Stimulated activated CD4-positive, alpha-beta T cell treated with anti-CD3 and anti-CD28 coated beads, Interleukin-2, amount 100 ng/mL, for 24 hours (primary cell): ENCODE measurements at places on chromosomes 3 and 15.
A peak's percentile ranks its signal among the peaks of the same experiment; 100 is the strongest.

- no peak for DNase-seq
These were observed 420.9 kb downstream of the MAGI1 start for GRCh38 chr3:65617787-65618186.

DNA sequence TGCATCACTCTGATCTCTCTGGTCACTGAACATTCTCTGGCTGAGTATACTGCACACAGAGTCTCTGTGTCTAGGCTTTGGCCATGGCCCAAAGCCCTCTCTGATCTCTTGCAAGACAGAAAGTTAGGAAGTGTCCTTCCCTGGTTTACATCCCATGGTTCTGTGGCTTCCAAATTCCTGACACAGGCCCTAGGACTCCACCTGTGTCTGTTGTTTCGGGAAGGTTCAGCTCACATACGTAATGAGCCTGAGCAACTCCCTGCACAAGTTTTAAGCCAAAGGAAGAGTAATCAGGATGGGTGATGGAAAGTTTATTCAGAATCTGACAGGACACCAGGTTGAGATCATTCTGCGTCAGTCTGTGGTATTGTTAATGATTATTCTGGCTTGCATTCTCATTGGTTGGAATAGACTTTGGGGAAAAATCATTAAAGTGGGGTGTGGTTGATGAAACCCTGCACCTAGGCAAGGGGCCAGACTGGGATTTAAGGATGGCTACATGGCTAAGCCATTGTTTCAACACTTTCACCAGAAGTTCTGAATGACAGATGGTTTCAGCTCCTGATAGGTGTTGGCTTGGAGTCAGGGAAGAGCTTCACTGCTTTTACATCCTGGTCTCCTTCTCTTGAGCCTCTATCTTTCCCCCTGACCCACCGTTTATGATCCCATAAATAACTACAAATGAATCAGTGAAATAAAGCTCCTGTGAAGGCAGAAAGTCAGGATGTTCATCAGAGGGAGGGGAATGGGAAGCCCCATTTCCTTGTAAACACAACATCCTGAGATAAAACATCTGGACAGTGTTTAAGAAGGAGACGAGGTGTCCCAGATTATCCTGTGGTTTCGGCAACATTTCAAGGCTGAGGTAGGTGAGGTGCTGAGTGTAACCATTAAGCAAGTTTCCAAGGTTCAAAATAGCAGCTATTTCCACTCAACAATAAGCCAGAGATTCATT lies 14.1 kb downstream of the LCMT2 start:
- no peak for DNase-seq

GRCh38 chr3:36911990-36912804 lies 32.7 kb downstream of the TRANK1 start:
- no peak for DNase-seq

DNA sequence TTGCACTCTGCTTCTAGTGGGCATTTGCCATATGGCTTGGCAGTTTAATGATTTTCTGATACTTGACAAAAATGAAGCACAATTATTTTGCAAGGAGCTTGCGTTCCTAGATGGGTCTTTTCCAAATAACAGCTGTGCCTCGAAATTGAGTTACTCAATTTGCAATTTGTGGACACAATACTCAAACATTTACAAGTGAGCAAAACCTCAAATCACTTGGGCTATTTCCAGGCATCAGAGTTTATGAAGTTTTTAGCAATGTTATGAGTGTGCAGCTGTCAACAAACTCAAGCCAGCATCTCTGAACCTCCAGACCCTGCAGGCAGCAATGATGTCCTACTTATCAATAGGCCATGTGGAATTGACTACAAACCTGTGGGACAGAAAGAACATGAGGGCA lies 41.3 kb downstream of the NMNAT3 start:
- DNase-seq = no peak

DNA sequence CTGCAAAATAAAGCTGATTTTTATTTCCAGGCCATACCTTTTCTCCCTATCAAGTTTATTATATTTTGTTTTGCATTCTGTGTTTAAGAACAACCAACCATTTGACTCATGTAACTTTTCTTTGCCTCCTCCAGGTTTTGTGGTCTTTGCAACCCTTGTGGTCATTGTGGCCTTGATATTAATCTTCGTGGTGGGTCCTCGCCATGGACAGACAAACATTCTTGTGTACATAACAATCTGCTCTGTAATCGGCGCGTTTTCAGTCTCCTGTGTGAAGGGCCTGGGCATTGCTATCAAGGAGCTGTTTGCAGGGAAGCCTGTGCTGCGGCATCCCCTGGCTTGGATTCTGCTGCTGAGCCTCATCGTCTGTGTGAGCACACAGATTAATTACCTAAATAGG lies 27.6 kb downstream of the NIPA2 start:
- no peak for DNase-seq

DNA sequence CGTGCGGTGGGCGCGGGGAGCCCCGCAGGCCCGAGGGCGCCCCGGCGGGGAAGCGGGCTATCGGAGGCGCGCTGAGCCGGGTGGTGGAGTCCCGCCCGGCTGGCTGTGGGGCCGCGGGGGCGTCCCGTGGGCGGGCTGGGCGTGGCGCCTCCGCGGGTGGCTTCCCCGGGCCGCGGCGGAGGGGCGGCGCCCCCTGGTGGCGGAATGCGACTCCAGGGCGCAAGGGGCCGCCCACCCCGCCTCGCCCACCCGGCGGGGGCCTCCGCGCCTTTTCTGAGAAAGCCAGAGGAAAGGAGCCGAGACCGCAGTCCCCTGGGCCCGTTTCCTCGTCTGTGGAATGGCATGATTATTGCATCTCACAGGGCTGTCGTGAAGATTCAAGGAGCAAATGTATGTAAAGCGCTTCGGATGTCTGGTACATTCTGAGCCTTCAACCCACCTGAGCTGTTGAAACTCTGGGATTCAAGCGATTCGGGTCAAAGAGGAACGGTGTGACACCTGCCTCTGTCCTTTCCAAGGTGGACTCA lies 31.9 kb upstream of the RAB6B start:
- DNase-seq = peak; percentile 78

- no peak for DNase-seq
These were observed 28.0 kb upstream of the GLCE start for GRCh38 chr15:69132430-69132829.

DNA sequence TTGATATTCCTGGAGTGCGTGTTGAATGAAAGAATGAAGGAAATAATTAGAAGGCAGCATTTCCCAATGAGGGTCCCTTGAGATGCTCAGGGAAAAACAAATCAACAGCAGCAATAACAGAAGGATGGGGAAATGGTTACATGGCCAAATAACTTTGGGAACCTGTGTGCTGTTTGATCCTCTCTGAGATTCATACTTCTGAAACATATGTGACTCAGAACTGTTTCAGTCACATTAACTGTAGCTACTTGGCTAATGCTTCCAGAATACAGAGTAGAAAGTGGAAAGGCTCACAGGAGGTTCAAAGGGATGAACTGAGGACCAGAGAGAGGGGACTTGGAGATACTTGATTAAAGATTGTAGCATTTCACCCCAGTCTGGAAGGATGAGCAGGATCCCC lies 258.2 kb downstream of the SLCO3A1 start:
- DNase-seq = no peak

DNA sequence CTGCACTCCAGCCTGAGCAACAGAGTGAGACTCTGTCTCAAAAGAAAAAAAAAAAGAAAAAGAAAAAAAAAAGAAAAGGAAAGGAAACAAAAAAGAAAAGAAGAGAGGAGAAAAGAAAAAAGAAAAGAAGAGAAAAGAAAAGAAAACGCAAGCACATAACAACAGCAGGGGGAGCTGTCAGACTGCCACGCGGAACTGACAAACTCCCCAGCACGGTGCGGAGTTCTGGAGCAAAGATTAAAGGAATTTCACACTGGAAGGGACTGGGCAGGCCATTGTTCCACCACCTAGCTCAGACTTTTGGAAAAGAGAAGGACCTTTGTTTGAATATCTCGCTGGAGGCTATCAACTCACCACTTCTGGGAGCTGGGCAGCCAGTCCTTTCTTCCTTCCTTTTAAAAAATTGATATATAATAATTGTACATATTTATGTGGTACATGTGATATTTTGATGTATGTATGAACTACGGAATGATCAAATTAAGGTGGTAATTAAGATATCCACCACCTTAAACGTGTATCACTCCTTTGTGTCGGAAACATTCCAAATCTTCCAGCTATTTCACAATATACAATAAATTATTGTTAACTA lies 40.5 kb downstream of the DPPA2 start:
- DNase-seq = no peak

- DNase-seq = no peak
These were observed 646.0 kb downstream of the TUSC7 start for GRCh38 chr3:117355566-117355965.

GRCh38 chr3:147661916-147662315 lies 252.8 kb downstream of the ZIC1 start:
- DNase-seq = no peak

DNA sequence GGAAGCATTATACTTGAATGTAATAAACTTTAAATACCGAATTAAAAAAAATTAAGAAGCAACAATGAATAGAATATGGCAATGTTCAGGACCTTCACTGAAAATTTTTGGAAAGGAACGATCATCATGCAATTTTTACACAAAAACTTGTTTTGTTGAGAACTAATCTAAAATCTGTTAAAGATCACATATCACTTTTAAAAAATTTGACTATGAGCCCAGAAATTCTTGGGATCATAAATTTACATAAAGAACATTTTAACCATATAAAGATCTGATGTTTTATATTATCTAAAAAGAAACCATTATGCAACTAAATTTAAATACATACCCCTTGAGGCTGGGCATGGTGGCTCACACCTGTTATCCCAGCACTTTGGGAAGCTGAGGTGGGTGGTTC lies 76.2 kb upstream of the MELTF start:
- DNase-seq = no peak

- no peak for DNase-seq
These were observed 30.7 kb upstream of the ST3GAL6 start for GRCh38 chr3:98732286-98733052.

- peak; percentile 58 for DNase-seq
These were observed 520 bp downstream of the SLC26A6 start for GRCh38 chr3:48634661-48635221.

- peak; percentile 19 for DNase-seq
These were observed at the start of gene MYO1E for GRCh38 chr15:59372352-59373211. Gene MYO1E, minus strand, starts transcription at chr15:59372871. Its CDS starts 371 bp downstream, at chr15:59372500.

- DNase-seq = no peak
These were observed 342.4 kb upstream of the KCNMB2 start for GRCh38 chr3:178193846-178194245.

- no peak for DNase-seq
These were observed 47.7 kb upstream of the GRIP2 start for GRCh38 chr3:14587740-14588360.

GRCh38 chr3:34844323-34844620 lies 795.1 kb upstream of the ARPP21 start:
- no peak for DNase-seq

- DNase-seq = no peak
These were observed 55.4 kb downstream of the ASTE1 start for GRCh38 chr3:130971208-130971607.

- no peak for DNase-seq
These were observed 100.2 kb downstream of the FMN1 start for GRCh38 chr15:33094336-33094735.

DNA sequence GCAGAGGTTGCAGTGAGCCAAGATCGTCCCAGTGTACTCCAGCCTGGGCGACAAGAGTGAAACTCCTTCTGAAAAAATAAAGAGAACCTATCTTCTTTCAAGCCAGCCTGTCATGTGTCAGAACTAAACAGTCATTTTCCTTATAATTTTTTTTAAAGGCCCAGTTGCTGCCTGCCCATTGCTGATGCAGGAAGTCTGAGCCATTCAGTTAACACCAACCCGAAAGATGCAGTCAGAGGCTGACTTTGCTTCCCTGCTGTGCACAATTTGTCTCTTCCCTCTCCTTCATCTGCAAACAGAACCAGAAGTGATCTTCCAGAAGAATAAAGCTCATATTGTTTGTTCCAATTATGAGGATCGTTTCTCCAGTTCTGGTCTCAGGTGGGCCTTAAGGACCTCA lies 220.6 kb downstream of the SLCO3A1 start:
- no peak for DNase-seq

GRCh38 chr15:90916461-90916860 lies 13.4 kb downstream of the MAN2A2 start:
- no peak for DNase-seq

- no peak for DNase-seq
These were observed 57.6 kb upstream of the MRPS22 start for GRCh38 chr3:139286241-139286640.

DNA sequence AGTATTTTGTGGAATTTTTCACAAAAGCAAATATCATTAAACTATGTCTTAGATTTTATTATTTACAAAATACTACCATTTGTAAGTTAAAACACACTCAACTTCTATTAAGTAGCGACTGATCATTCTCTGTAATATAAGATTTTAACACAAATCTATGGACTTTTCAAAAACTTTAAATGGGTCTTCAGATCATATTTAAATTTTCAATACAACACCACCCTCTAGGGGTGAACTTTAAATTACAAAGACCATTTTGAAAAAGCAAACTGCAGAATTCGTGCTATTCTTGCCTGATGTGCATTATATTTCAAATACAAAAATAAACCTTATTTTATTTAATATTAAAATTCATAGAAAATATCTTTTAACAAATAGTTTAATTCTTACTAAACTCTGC lies 8.2 kb upstream of the VGLL4 start:
- no peak for DNase-seq

DNA sequence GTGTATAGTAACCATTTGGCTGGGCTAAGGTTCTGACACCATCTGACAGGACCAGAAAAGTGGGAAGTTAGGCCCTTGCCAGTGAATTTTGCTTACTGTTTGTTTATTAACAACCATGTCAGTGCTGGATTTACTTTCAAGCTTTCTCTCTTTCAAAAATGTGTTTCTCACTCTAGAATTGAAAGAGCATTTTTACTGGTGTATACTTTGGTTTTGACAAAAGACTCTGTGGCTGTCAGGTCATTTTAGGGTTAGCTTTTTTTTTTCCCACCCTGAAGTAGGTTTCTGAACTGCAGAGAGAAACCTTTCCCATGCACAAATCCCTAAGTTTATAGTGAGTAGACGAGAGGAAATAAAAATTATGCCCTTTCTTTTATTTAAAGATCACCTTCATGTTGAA lies 230.0 kb upstream of the TBC1D5 start:
- no peak for DNase-seq

DNA sequence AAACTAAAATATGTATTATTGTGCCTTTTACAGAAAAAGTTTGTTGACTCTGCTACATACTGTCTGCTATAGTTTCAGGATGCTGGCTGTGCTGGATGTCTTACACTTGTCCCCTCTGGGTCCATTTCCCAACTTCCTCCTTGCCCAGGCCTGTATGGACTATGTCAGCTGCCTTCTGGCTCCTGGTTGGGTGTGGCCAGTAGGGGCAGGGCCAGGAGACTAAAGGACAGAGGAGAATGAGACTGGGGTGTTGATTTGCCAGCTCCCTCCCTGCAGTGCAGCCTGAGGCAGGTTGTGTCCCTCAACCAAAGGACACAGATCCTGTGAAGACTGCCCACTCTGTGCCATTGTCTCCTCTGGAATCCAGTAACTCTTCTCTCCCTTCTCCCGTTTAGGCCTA lies 90.6 kb upstream of the UBE2E2 start:
- no peak for DNase-seq

DNA sequence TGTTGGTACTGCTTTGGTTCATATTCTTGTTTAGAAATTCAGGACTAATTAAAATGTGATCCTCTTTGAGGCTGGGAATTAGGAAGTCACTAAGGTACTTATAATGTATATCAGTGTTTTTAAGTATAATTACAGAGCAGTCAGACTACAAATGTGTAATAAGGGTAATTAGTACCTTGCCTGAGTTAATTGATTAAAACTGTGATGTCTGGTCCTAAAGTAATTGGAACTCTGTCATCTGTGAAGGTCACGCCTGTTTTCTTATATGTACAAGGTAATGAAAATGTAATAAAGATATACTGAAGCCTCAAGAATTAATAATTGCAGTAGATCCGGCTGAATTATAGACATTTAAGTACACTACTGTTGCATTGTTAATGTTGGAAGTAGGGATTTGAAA lies 32.8 kb downstream of the RIOX2 start:
- DNase-seq = no peak
